Activated CD8-positive, alpha-beta memory T cell treated with anti-CD3 and anti-CD28 coated beads for 1 hour (primary cell): ENCODE measurements at places on chromosomes 2 and 18.

DNA sequence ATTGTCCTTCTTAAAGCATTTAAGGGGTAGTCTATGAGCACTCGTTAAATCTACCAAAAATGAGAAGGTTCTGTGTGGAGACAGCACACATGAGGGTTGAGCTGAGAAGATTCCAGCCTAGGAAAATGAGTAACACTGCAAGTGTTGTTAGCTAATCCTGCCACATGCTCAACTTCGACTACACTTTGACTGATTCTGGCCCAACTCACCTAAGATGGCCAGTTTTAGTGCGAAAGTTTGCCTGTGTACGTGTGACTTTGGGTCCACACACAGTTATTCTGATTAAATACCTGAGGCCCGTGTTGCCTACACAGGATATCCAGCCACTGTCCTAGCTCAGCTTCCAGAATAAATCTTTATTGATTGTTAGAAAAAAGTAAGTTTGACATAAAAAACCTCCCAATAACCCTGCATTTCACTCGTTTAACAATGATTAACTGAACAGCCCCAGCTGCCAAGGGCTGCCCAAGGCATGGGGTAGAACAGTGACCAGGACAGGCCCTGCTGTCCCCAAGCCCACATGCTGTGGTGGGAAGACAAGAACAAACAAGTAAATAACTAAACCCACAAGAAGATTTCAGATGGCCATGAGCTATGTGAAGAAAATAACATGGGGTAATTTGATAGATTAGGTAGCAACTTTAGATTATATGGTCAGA is 14.7 kb upstream of the CERS6 start:
- DNase-seq: no peak

GRCh38 chr18:37714691-37715090 is 149.1 kb upstream of the CELF4 start:
- DNase-seq: no peak

- DNase-seq: no peak
These were observed 142.7 kb downstream of the KLHL14 start for GRCh38 chr18:32629981-32630700.

DNA sequence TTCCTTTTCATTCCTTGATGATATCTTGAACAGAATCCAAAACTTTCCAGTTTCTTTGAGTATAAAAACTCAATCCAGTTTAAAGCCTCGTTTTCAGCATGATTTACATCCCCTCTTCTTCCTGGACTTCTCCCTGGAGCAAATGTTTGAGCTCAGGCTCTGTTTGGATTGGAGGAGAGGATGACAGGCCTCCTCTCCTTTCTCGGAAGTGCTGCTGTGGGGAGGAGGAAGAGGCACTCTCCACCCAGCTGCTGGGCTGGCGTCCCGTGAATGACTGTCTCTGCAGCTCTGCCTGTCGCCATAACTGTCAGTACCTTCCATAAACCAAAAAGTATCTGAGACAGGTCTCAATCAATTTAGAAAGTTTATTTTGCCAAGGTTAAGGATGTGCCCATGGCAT is 238.2 kb upstream of the AGAP1 start:
- no peak for DNase-seq

GRCh38 chr18:30457156-30457555 is 585.4 kb downstream of the DSC3 start:
- DNase-seq: no peak

DNA sequence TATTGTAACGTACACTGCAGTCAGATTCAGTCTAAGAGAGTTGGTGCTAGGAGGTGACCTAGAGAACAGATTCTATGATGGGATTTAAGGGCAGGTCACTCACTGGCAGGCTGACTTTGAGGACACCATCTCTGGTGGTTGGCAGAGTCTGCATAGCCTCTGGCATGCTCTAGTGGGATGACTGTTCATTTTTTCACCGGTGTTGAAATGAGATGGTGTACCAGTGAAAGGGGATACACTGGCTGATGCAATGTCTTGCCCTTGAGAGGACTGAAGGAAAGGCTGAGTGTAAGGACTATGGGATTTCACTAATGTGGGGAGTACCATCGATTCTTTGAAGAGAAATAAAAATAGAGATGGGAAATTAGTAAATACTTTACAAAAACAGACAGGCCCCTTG is 186.9 kb upstream of the PIEZO2 start:
- no peak for DNase-seq

- DNase-seq: no peak
These were observed 24.0 kb upstream of the TMEM37 start for GRCh38 chr2:119407430-119408220.

DNA sequence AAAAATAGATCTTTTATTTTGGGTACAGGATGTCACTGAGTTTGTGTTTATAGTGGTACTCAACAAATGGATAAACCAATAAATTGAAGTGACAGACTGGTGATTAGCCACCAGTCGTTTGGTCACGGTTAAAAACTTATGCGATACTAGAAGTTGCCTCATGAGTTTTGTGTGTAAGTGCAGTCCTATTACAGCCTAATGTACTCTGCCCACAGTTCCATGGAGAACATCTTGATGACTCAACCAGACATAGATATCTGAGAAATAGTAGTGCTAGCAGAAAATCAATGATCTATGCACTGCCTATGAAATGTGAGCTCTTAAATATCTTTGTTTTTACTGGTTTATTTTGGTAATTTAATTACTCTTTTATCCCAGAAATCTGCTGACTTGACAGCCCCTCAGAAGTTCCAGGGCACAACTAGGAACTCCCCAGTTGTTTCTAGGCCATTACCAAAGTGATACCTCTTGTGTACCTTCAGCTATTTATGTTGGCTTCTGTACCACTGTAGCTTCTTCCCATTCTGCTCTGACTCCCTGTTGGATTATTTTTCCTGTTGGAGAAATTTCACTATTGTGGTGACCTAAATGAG is 209.1 kb upstream of the KCNJ3 start:
- no peak for DNase-seq

GRCh38 chr2:34316788-34317187 is 717.7 kb upstream of the FAM98A start:
- no peak for DNase-seq

DNA sequence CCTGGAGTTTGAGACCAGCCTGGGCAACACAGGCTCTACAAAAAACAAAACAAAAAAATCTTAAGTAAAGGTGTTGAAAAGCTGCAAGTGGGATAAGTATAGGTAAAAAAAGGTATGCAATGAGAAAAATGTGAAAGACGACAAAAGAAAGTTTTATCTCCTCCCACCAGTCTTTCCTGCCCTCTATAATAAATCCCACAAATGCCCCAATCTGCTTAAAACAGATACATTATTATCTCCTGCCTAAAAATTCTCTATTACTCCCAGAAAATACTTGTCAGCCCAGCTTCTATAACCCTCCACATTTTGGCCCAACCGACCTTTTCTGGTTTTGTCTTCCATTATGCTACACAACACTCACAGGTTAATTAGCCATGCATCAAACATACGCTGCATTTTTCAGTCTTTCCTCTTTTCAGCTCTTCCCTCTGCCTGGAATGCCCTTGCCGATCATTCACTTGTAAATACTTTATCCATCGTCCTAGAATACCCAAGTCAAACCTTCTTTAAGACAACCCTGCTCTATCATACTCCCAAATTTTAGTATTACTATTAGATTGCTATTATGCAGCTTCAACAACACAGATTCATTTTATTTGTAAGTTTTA is 10.8 kb downstream of the ASXL2 start:
- DNase-seq: no peak

GRCh38 chr2:152466041-152466440 is 131.1 kb downstream of the FMNL2 start:
- DNase-seq: no peak

DNA sequence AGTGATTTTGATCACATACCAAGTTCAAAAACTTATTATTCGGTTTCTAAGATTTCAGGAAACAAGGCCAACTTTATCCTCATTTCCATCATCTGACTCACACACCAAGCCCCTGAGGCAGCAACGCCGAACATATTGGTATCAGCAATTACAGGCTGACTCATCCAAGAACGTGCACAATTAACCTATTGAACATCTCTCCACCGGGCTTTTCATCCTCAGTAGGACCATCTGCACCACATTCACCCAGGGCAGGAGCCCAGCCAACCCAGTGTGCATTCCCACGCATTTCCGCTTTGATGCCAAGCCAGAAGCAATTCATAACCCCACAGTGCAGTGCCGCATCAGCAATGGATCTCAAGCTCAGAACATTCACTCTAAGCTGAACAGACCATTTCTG is 52.9 kb downstream of the SCG2 start:
- DNase-seq: no peak

- DNase-seq: no peak
These were observed 28.8 kb upstream of the NEDD4L start for GRCh38 chr18:58015065-58015780.

DNA sequence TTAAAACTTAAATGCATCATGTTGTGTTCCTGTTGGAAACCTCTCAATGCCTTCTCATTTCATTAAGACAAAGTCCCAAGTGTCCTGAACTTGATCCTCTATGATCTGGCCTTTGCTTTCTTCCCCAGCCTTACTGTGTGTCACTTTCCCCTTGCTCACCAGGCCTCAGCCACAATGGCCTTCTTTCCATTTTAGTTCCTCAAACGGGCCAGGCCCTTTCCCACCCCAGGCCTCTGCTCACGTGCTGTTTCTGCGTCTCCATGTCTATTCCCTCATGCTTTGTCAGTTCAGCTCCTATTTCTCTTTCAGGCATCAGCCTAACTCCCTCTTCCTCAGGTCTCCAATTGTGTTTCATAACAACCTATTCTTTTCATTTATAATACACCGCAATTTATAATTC is 19.5 kb downstream of the CXCR4 start:
- DNase-seq: no peak

- no peak for DNase-seq
These were observed 1267.1 kb downstream of the LRP1B start for GRCh38 chr2:140863713-140864112.

DNA sequence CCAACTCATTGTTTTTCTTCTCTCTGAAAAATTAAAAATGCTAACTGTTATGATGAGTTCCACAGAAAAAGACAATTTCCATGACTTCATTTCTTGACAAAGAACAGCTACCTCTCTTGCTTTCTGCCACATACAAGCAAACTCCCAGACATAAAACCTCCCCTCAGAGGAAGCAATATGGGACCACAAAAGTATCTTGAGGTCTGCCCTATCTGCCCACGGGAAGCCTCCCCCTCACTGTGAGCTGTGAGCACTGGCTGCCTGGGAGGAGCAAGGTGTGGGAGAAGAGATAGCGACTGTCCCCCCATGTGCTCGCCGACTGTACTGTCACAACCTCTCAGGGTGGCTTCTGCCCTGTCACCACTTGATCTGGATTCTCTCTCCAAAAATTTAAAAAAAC is 69.7 kb upstream of the NRP2 start:
- no peak for DNase-seq

- no peak for DNase-seq
These were observed 99.0 kb upstream of the CHAC2 start for GRCh38 chr2:53668624-53669026.
